Calu3 (cell line): ENCODE measurements at places on chromosomes 2 and 18.

DNA sequence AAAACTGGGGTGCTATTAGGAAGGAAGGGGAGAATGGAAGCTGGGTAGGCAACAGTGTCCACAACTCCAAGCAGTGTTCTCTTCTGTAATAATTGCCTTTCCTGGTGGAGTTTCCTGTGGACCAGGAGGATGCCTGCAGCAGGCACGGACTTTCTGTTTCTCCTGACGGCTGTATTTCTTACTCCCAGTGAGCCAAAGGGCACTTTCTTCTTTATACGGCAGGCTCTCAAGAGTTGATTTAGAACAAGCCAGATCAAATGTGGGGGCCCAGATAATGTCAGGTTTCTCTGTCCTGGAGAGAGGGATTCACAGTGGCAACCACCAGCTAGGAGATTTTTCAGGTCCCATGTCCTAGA, 13.0 kb upstream of the PROC start:
- DNase-seq, result no peak

DNA sequence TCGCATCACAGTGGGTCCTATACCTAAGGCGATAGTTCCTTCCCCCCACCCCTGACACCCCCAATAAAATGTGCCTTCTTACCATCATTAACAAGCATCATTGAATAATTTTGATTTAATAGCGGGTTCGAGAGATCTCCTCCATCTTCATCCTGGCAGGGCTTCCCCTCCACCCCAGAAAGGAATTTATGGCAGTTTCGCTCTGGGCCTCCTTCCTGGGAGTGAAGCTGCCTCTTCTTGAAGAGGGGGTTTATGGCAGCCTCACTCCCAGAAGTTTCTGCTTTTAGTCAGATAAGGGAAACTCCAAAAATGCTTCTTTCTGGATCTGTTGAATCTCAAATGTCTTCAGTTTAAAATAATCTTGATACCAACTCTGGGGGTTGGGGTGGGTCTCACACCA, 45.7 kb downstream of the RRM2 start:
- no peak for DNase-seq

- no peak for DNase-seq
Measured at GRCh38 chr18:10289251-10289650, 165.2 kb upstream of the APCDD1 start.

DNA sequence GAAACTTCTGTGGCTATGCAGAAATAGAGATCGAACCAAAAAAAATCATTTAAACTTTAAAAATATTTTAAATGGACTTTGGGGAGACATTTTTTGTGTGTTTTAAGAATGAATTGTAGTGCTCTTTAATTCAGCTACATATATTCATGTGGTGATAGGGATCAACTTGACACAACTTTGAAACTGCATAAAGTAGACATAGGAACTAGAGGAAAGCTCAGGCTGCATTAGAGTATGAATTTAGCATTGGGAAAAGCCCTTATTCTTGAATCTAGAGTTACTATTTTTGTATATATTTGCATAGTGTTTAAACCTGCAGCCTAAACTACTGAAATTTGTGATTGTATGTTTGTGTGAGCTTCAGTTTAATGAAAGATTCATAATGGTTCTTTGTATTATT, 78.3 kb downstream of the SLC39A10 start:
- no peak for DNase-seq

DNA sequence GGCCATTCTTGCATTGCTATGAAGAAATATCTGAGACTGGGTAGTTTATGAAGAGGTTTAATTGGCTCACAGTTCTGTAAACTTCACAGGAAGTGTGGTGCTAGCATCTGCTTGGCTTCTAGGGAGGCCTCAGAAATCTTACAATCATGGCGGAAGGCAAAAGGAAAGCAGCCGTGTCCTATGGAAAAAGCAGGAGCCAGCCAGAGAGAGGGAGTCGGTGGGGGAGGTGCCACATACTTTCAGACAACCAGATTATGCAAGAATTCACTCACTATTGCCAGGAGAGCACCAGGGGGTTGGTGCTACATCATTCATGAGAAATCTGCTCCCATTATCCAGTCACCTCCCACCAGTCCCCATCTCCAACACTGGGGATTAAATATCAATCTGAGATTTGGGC, 64.1 kb downstream of the CPS1 start:
- no peak for DNase-seq

- DNase-seq, result peak; percentile 73
Measured at GRCh38 chr18:54775686-54776085, 52.6 kb upstream of the RAB27B start.

DNA sequence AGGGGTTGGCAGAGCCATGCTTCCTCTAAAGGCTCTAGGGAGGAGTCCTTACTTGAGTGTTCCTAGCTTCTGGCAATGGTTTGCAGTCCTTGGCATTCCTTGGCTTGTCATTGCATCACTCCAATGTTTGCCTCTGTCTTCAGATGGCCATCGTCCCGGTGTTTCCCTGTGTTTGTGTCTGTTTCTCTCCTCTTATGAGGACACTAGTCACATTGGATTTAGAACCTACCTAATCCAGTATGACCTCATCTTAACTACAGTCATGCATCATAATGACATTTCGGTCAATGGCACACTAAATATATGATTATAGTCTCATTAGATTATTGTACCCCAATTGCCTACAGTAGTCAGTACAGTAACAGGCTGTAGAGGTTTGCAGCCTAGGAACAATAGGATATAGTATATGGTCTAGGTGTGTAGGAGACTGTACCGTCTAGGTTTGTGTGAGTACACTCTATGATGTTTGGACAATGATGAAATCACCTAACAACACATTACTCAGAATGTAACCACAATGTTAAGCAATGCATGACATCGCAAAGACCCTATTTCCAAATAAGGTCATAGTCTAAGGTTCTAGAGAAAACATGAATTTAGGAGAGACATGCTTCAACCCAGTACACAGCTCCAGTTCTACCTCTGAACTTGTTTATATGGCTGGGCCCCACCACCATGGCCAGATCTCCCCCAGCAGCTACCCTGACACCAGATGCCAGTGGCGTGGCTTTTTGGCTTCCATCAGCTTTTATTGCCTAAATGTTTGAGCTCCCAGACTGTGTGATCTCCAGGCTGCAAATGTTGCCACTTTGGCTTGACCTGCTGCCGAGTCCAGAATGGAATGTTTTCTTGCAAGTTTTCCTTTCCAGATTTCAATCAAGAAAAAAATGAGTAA, 22.1 kb downstream of the SRD5A2 start:
- no peak for DNase-seq

DNA sequence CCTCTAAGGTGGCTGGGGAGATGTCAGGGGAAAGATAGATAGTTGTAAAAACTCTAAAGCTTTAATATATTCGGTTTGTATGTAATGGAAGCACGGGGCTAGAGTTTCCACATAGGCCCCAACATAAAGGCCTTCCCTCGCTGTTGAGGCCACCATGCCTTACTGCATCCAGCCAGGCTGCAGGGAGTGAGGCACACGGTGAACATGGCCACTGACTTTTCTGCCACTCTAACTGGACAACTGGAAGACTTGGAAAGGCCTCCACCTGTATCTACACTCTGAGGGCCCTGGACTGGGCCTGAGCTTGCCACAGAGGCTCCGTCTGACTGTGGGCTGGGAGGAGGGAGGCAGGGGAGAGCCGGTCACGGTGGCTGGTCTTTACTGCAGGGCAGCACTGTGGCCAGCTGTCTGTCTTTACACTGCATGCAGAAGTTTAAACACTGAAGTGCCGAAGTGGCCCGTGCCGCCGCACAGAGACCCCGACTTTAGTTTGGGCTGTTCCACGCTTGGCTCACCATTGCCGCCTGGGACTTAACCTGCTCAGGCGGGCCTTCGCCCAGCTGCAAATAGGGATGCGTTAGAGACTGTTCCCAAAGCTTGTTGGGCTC, 66.7 kb downstream of the EMILIN2 start:
- no peak for DNase-seq

GRCh38 chr2:11899264-11899818, 152.9 kb downstream of the LPIN1 start:
- DNase-seq, result no peak

- DNase-seq, result no peak
Measured at GRCh38 chr18:2147476-2148230, 423.7 kb downstream of the METTL4 start.

DNA sequence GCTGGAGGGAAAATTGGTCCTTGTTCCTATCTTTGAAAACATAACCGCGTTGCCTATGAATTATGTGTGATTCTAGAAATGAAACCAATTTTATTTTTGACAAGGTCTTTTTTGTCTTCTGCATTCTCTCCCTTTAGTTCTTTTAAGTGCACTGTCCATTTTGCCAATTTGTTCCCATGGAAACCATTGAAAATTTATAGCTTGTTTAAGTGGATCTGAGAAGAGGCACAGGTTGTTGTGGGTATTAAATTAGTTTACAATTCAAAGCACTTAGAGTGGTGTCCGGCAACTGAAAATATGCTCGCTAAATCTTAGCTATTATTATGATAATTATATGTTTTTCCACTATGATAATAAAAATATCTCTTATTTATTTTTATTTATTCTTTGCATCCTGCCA, 107.5 kb upstream of the FSHR start:
- DNase-seq, result no peak
